Brain (organoid and tissue), 16 donors: ENCODE measurements at places on chromosomes 12 and 14.
A peak's percentile ranks its signal among the peaks of the same experiment; 100 is the strongest.

- peak; percentile 75 for DNase-seq
Measured at GRCh38 chr14:53295985-53296582, 143.0 kb upstream of the DDHD1 start.

DNA sequence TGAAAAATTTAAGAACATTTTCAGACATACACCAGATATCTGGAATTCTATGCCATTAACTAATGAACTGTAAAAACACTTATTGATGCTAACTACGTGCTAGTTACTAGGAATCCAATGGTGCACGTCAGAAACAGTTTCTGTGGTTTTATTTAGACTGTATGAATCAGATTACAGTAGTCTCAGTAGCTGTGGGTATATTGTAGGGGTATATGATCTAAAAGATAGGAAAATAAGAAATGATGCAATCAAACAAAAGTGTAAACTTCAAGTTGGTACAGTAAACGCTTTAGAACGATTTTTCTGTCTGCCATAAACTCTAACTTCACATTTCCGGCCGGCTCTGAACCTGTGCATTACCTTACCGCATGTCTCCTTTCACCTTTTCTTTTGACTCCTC, 2.3 kb downstream of the ABCC9 start:
- no peak for DNase-seq

GRCh38 chr14:51849097-51849496, 11.3 kb upstream of the GNG2 start:
- DNase-seq: no peak

GRCh38 chr12:127241072-127241817, 1025.7 kb upstream of the TMEM132C start:
- DNase-seq: no peak

DNA sequence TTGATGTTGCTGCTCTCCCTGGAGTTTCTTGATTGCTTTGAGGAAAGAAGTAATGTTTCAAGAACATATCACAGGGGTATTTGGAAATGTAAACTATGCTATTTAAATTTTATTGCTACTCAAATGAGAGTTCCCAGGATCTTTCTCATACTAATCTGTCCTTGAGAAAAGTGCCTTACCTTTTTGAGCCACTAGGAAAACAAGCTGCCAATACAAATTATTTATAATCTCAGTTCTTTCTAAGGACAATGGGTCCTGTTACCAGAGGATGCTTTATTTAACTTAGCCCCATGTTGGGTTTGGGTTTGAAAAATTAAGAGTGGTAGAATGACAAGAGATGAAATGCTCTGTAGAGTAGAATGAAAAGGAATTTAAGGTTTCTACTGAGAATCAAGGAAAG, 258.2 kb upstream of the PRKD1 start:
- no peak for DNase-seq

DNA sequence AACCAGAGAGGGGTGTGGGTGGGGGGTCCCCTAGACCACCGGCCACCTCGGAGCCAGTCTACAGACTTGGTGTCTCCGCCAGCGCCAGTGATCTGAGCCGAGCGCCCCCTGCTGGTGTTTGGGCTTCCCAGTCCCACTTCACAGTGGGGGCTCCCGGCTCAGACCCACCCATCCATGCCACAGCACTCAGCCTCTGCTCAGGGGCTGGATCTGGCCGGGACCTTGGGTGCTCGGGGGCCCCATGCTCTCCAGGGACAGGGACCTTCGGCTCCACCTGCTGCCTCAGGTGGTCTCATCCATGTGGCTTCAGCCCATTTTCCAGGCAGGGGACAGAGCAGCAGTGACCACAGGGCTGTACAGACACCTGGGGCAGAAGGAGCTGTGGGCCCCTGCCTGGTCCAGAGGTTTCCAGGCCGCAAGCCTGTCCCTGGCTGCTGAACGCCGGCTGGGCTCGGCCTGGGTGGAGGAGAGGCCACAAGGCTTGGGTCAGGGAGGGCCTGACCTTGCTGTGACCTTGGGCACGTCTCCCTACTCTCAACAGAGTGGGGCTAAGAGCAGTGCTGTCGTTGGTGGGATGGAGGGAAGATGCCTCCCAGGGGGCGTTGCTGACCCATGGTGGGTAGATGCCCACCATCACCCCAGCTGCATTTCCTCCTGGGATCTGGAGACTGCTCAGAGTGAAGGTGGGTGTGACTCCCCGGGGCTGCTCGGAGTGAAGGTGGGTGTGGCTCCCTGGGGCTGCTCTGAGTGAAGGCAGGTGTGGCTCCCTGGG, 86.3 kb downstream of the KIF26A start:
- no peak for DNase-seq

DNA sequence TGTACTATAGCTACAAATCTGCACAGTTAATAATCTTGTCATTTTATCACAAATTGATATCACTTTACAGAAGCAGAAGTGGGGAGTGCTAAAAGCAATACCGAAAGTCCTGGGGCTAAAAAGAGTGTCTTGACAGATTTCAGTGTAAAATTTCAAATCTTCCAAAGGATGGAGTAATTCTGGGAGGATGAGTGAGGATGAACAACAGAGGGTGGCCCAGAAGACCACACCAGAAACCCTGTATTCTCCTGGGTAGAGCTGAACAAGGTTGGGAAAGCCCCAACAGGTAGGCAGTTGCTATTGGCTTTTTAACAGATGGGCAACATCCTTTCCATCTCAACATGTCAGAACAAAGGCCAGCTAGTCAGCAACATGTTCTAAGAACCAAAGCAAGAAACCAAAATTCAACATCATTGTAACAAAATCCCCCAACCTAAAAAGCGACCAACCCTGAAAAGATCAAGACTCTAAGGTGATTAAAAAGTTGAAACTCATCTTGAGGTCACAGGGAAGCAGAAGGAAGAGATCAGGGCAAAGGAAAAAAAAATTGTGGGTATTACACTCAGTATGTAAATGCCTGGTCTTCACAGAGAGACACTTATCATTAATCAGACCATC, 38.8 kb downstream of the CBX5 start:
- DNase-seq: no peak

- DNase-seq: no peak
Measured at GRCh38 chr14:54864526-54864925, 38.1 kb downstream of the GCH1 start.

DNA sequence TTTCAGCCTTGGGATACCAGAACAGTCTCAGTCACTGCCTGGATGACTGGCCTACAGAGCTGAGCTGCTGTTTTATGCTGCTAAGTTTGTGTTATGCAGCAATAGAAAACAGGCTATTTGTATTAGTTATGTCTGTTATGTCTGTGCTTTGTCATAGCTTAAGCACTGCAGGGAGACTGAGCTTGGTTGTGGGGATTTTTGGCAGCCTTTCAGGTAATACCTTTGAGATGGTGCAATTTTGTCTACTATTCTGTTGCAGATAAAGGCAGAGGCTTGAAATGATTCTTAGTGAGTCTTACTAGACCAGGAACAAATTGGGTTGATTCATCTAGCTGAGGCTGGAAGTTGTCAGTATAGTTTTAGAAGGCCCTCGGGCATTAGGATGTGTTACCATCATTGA, 201.3 kb upstream of the RBM19 start:
- no peak for DNase-seq

DNA sequence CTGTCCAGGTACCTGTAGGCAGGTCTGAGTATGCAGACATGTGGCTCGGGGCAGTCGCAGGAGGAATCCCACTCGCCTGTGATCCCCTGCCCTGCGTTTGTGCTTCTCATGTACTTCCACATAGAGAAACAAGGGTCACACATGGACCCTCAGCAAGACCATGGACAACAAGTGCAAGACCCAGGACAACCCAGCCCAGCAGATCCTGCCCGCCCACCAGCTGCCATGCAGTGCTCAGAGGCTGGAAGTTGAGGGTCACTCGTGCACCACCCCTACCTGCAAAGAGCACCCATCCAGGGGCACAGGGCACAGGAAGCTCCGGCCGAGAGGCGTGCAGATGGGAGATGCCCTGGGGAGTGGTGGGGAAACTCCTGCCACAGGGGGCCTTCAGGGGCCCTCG, 67.5 kb upstream of the C14orf180 start:
- DNase-seq: no peak
